ENCODE measurements at places on chromosomes 7 and 10. TPM values are rescaled to one million over a fixed set of nuclear protein-coding genes. Genes with fewer than 3 reads are reported as not detected.

Gene OPALIN
- total RNA-seq: not detected

Gene CCDC172
- not detected for total RNA-seq

Gene WDR86
- total RNA-seq: 0.45 TPM

Gene COX15
- 36.7 TPM for total RNA-seq

Gene FAM25C
- total RNA-seq: not detected

Gene CFAP70
- total RNA-seq: 0.74 TPM

Gene DNAH11
- total RNA-seq: 0.52 TPM

Gene IGFBP1
- not detected for total RNA-seq

Gene IRF5
- total RNA-seq: 25.4 TPM

Gene TEX36
- not detected for total RNA-seq

Gene VWC2
- total RNA-seq: not detected

Gene LRMDA
- not detected for total RNA-seq

Gene GIMAP8
- 10.3 TPM for total RNA-seq

Gene DLX5
- total RNA-seq: not detected

Gene KIAA1549
- total RNA-seq: 1.2 TPM

Gene SPDYE5
- total RNA-seq: not detected

Gene CRYGN
- total RNA-seq: not detected

Gene C10orf71
- not detected for total RNA-seq

Gene LRRD1
- total RNA-seq: not detected

Gene GPR146
- 2.0 TPM for total RNA-seq

Gene SKIDA1
- 0.95 TPM for total RNA-seq

Gene TMEM120A
- 51.7 TPM for total RNA-seq

Gene KAZALD1
- total RNA-seq: 0.71 TPM

Gene DPY19L1
- total RNA-seq: 15.4 TPM

Gene ARHGEF5
- total RNA-seq: 8.2 TPM

Gene DDIT4
- 746 TPM for total RNA-seq

Gene PRPS1L1
- not detected for total RNA-seq

Gene C10orf120
- not detected for total RNA-seq

Gene PTEN
- total RNA-seq: 65.8 TPM

Gene PAX4
- not detected for total RNA-seq

Gene LRIT1
- total RNA-seq: not detected

Gene SH2D4B
- total RNA-seq: 0.11 TPM

Gene PNLIPRP1
- total RNA-seq: not detected

Gene CHST3
- 0.19 TPM for total RNA-seq
